ENCODE measurements at places on chromosomes 2 and 18. TPM values are rescaled to one million over a fixed set of nuclear protein-coding genes. Genes with fewer than 3 reads are reported as not detected.

- no peak overlapping the region for H3K4me3 ChIP-seq
- no peak for DNase-seq
- H3K27ac ChIP-seq, result no peak overlapping the region
- H3K4me1 ChIP-seq, result peaks cover 2% of the 10 kb centered on the region
- H3K36me3 ChIP-seq, result no peaks in the 10 kb centered on the region
These were observed 48.8 kb downstream of the ANKMY1 start for GRCh38 chr2:240508832-240509545.

DNA sequence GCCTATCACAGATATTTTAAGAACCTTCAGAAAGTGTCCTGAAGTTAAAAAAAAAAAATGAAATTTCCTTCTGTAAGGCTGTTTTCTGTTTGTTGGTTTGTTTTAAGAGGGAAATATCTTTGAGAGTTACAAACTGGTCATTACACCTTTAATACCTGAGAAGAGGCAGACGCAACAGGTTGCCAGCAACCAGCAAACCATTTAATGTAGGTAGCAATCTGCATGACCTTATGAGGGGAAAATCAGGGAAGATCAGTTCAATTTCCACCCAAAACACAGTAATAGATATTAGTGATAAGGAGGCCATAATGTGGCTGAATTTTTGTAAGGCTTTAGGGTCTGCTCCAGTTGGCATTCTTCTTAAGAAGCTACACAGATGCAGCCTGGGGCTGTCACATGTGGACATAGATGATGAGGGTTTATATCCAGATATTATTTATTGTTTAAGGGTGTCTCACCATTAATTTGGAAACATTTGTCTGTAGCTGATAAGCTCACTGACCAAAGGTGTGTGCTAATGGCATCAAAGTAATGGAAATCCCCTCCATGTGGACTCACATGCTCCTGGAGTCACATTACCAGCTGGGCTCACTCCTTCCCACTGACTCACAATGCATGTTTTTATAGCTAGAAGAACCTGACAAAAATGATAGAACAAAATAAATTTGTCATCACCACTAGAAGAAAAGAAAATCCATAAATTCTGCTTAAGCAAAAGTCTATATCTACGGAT lies 83.5 kb upstream of the DTNA start:
- H3K27me3 ChIP-seq, result no peaks in the 10 kb centered on the region
- no peaks in the 10 kb centered on the region for H3K4me1 ChIP-seq
- no peak overlapping the region for H3K27ac ChIP-seq
- no peaks in the 10 kb centered on the region for H3K36me3 ChIP-seq
- no peak overlapping the region for H3K4me3 ChIP-seq
- no peak for DNase-seq

DNA sequence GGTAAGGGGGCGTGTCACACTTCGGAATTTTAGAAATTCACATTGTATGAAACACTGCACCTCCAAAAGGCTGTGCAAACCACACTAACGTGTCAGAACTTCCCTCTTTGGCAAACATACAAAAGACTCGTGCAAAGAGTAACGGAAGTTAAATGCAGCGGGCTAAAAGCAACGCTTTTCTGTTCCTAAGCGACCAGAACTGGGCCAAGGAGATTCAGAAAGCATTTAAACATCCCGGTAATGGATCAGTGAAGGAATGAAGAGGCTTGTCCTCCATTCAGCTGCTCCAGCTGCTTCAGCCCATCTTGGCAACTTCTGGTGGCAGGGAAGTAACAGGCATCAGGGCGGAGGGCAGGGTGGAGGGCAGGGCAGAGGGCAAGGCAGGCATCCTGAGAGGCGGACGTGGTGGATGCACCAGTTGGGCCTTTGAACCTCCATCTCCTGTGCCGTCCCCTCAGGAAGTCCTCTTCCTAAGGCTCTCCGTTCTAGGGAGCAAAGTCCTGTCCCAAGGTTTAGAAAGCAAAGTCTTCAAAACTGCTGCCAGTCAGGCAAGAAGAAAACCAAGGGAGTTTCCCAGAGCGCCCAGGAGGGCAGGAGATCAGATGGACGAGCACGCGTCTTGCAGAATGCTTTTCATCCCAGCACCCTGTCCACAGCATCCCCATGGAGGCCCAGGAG lies 230.7 kb downstream of the ZNF516 start:
- H3K27me3 ChIP-seq, result no peaks in the 10 kb centered on the region
- H3K27ac ChIP-seq, result no peak overlapping the region
- H3K36me3 ChIP-seq, result no peaks in the 10 kb centered on the region
- no peaks in the 10 kb centered on the region for H3K4me1 ChIP-seq
- DNase-seq, result no peak
- no peak overlapping the region for H3K4me3 ChIP-seq

DNA sequence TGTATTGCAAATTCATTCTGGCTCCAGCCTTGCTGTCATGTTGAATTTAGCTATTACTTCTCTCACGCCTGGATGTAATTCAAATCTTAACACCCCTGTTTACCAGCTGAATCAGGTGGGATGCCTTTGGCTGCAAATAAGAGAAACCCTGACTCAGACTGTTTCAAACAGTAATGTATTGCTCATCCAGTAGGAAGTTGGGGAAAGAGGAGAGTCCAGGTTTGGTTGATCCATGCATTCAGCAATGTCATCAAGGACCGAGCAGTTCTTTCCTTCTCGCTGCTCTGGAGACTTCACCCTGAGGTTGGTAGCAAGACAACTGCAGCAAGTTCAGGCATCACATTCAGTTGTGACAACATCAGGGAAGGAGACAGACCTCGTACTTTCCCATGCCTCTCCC lies 6.4 kb upstream of the DARS1 start:
- no peaks in the 10 kb centered on the region for H3K36me3 ChIP-seq
- H3K4me1 ChIP-seq, result no peaks in the 10 kb centered on the region
- no peaks in the 10 kb centered on the region for H3K27me3 ChIP-seq
- DNase-seq, result no peak
- H3K4me3 ChIP-seq, result no peak overlapping the region

GRCh38 chr18:8300751-8301410 lies 308.4 kb upstream of the RAB12 start:
- H3K4me1 ChIP-seq, result no peaks in the 10 kb centered on the region
- no peak overlapping the region for H3K27ac ChIP-seq
- H3K4me3 ChIP-seq, result no peak overlapping the region
- no peaks in the 10 kb centered on the region for H3K36me3 ChIP-seq
- no peak for DNase-seq

Gene IL1B
- not detected for polyA plus RNA-seq

Gene METTL5
- polyA plus RNA-seq, result 149 TPM

All from naive thymus-derived CD4-positive, alpha-beta T cell (primary cell).